Epithelial cell of alveolus of lung (primary cell): ENCODE measurements at places on chromosomes 6 and 20. TPM values are rescaled to one million over a fixed set of nuclear protein-coding genes. Genes with fewer than 3 reads are reported as not detected.

Gene SRSF6
- 46.9 and 70.1 TPM in 2 replicates for total RNA-seq

Gene HLA-DRB1
- total RNA-seq = not detected in 2 replicates

Gene NSFL1C
- 24.6 and 26.6 TPM in 2 replicates for total RNA-seq

Gene FAM83C
- total RNA-seq = not detected in 2 replicates
